Neural crest cell (in vitro differentiated cells): ENCODE measurements at places on chromosomes 4 and X. TPM values are rescaled to one million over a fixed set of nuclear protein-coding genes. Genes with fewer than 3 reads are reported as not detected.

GRCh38 chr4:168432419-168433146 lies 47.7 kb downstream of the DDX60L start:
- no peaks in the 10 kb centered on the region for H3K27me3 ChIP-seq
- H3K4me3 ChIP-seq: no peak overlapping the region
- no peak overlapping the region for H3K27ac ChIP-seq
- H3K36me3 ChIP-seq: no peaks in the 10 kb centered on the region
- H3K4me1 ChIP-seq: no peaks in the 10 kb centered on the region
- DNase-seq: no peak

GRCh38 chr4:47510506-47511143 lies 25.6 kb downstream of the ATP10D start:
- no peak overlapping the region for H3K4me3 ChIP-seq
- DNase-seq: no peak
- H3K27me3 ChIP-seq: no peaks in the 10 kb centered on the region
- H3K27ac ChIP-seq: no peak overlapping the region

- H3K27ac ChIP-seq: peak overlapping the region; percentile 54
- no peak overlapping the region for H3K4me3 ChIP-seq
- H3K4me1 ChIP-seq: peaks cover 7% of the 10 kb centered on the region
- H3K36me3 ChIP-seq: no peaks in the 10 kb centered on the region
Observed at GRCh38 chr4:31106419-31106818, 386.2 kb downstream of the PCDH7 start.

GRCh38 chrX:48908600-48908999 lies 2.8 kb downstream of the SLC35A2 start:
- H3K27ac ChIP-seq: no peak overlapping the region
- H3K36me3 ChIP-seq: peaks cover 6% of the 10 kb centered on the region
- no peaks in the 10 kb centered on the region for H3K27me3 ChIP-seq
- no peak for DNase-seq
- H3K4me1 ChIP-seq: peaks cover 20% of the 10 kb centered on the region

GRCh38 chrX:103776546-103776945 lies at the start of gene PLP1:
Gene PLP1 (plus strand): TSS chrX:103776840. CDS start chrX:103776996, 156 bp downstream.
- no peak for DNase-seq
- H3K27me3 ChIP-seq: no peaks in the 10 kb centered on the region
- H3K4me3 ChIP-seq: peak within 1 kb of the TSS; percentile 94
- peaks cover 77% of the 10 kb centered on the region for H3K4me1 ChIP-seq
- H3K27ac ChIP-seq: peak within 1 kb of the TSS; percentile 97

DNA sequence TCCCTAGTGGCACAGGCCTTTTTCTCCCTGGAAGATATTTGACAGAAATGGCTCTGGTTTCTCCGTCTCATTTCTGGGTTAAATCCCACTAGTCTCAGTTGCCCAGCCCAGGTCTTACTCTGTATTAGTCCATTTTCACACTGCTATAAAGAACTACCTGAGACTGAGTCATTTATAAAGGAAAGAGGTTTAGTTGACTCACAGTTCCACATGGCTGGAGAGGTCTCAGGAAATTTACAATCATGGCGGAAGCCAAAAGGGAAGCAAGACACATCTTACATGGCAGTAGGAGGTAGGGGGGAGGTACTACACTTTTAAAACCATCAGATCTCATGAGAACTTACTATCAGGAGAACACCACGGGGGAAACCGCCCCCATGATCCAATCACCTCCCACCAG lies 81.9 kb downstream of the FHDC1 start:
- no peaks in the 10 kb centered on the region for H3K36me3 ChIP-seq
- DNase-seq: no peak

GRCh38 chrX:40266490-40267333 lies 169.0 kb upstream of the BCOR start:
- H3K27me3 ChIP-seq: no peaks in the 10 kb centered on the region
- peak; percentile 69 for DNase-seq
- peaks cover 26% of the 10 kb centered on the region for H3K4me1 ChIP-seq
- no peaks in the 10 kb centered on the region for H3K36me3 ChIP-seq
- peak overlapping the region; percentile 35 for H3K27ac ChIP-seq

DNA sequence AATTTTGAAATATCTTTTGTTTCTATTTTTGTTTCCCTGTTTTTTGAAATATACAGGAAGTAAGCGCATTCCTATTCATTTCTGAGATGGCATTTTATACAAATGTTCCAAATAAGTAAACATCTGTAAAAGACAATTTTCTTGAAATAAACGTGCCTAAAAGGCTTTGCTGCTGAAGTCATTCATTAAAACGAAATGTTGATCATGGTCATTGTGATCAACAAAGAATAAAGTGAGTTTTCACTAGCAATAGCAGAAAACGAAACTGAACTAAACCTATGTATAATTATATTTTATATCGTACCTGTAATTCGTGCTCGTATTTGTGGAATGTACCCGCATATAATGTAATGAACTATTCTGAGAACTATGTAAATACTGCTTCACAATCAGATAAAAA lies 221.2 kb downstream of the MGST2 start:
- DNase-seq: no peak
- H3K27me3 ChIP-seq: no peaks in the 10 kb centered on the region
- H3K4me3 ChIP-seq: no peak overlapping the region
- H3K36me3 ChIP-seq: peaks cover 13% of the 10 kb centered on the region
- peaks cover 59% of the 10 kb centered on the region for H3K4me1 ChIP-seq
- H3K27ac ChIP-seq: peak overlapping the region; percentile 44

- H3K4me1 ChIP-seq: no peaks in the 10 kb centered on the region
- no peak for DNase-seq
- no peak overlapping the region for H3K4me3 ChIP-seq
- no peaks in the 10 kb centered on the region for H3K27me3 ChIP-seq
- H3K27ac ChIP-seq: no peak overlapping the region
Observed at GRCh38 chr4:184177271-184177670, 40.4 kb downstream of the ENPP6 start.

DNA sequence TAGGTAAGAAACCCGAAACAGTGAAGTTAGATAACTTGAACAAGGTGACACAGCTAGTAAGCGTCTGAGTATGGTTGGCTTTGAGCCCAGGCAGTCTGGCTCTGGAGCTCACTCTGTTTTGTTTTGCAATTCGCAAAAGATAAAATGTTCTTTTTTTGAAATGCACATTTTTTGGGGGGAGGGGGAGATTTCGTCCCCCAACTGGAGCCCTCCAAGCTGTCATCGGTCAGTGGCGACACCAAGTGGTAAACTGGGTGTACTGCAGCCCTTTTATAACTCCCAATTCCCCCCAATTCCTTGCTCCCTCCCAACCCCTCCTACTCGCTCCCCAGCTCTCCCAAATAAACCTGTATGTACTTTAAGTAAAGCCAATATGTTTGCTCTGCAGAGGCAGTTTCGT lies 2.8 kb upstream of the CLCN5 start:
- H3K27me3 ChIP-seq: no peaks in the 10 kb centered on the region

DNA sequence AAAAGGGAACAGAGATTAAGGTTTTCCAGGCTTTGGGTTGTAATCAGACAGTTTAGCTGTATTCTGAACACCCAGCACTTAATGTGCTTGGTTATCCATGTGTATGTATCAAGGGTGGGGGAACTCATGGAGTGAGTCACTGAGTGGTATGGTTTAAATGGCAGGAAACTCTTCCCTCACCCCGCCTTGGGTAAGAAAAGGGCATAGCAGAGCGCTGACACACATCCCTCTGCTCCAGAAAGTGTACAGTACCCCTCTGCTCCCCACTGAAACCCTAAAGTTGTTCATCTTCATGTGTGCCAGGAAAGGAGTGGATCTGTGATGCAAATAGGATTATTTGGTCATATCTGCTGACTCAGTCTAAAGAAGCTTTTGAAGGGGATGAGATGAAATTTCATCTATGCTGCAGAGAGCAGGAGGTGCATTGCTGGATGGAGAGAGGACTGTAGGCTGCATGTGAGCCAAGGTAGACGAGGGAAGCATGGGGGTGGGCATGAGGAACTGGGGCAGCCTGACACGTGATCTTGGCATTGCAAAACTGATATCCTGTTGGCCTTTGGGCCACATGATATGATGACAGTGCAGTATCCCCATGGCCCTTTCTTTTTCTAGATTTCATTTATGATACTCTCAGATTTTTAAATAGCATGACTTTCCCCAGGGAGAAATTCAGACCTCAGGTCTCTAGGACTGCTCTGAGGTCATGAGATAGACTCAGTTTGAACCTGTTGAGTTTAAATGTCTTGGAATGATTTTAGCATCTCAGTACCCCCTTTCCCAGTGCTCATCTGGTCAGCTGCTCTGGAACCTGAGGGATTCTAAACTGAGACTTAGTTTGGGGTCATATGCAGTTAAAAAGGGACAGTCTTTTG lies 84.8 kb downstream of the TMEM164 start:
- H3K4me3 ChIP-seq: no peak overlapping the region
- H3K4me1 ChIP-seq: no peaks in the 10 kb centered on the region
- H3K36me3 ChIP-seq: peaks cover 14% of the 10 kb centered on the region
- no peak for DNase-seq

DNA sequence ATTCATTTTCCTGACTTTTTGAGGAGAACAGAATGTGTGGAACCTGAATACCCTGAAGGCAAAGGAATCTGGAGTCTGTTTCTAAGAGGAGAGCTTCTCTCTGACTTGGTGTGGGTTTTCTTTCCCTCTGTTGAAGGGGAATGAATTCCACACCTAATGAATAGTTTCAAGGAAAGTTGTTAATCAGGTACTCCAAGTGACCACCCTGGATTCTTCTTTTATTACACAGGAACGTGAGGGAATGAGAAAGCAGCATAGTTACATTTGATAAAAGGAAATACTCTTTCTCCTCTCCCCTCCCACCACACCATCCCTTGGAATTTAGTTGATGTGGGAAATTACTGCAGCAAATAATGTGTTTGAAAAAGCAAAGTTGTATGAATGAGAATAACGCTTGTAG lies 29.7 kb downstream of the SLIT2 start:
- H3K27ac ChIP-seq: no peak overlapping the region
- no peaks in the 10 kb centered on the region for H3K36me3 ChIP-seq
- no peak for DNase-seq
- H3K27me3 ChIP-seq: no peaks in the 10 kb centered on the region

DNA sequence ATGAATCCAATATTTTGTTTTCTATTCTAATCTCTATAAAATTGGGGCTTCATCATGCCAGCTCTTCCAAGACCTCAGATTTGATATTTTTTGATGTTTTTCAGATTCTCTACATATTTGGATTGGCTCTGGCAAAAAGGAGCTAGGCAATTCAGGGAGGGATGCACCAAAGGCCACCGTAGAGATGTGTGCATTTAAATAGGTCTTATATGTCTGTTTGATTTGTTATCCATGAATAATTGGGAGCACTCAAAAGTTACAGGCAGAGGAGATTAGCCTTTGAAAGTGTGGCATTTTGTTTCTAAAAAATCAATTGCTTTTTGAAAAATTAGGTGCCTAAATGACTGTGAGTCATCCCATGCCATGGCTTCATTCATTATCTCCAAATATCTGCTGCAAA lies 147.1 kb upstream of the RPS6KA6 start:
- no peak for DNase-seq
- no peak overlapping the region for H3K4me3 ChIP-seq
- no peaks in the 10 kb centered on the region for H3K27me3 ChIP-seq
- H3K36me3 ChIP-seq: peaks cover 3% of the 10 kb centered on the region
- H3K4me1 ChIP-seq: no peaks in the 10 kb centered on the region
- no peak overlapping the region for H3K27ac ChIP-seq

GRCh38 chrX:20715176-20715575 lies 448.5 kb upstream of the RPS6KA3 start:
- no peak overlapping the region for H3K4me3 ChIP-seq
- no peak for DNase-seq
- no peak overlapping the region for H3K27ac ChIP-seq
- H3K4me1 ChIP-seq: peaks cover 7% of the 10 kb centered on the region
- no peaks in the 10 kb centered on the region for H3K36me3 ChIP-seq

GRCh38 chr4:6395466-6396228 lies 76.8 kb downstream of the PPP2R2C start:
- H3K36me3 ChIP-seq: no peaks in the 10 kb centered on the region
- H3K4me1 ChIP-seq: no peaks in the 10 kb centered on the region
- no peak overlapping the region for H3K27ac ChIP-seq
- H3K4me3 ChIP-seq: no peak overlapping the region

- no peaks in the 10 kb centered on the region for H3K27me3 ChIP-seq
- H3K27ac ChIP-seq: peak overlapping the region; percentile 99
- peaks cover 78% of the 10 kb centered on the region for H3K4me1 ChIP-seq
- DNase-seq: no peak
- no peaks in the 10 kb centered on the region for H3K36me3 ChIP-seq
Observed at GRCh38 chr4:38666766-38667084, 2.7 kb downstream of the KLF3 start.

GRCh38 chr4:42497142-42497910 lies 100.0 kb downstream of the SHISA3 start:
- DNase-seq: no peak
- no peak overlapping the region for H3K4me3 ChIP-seq
- H3K36me3 ChIP-seq: no peaks in the 10 kb centered on the region
- H3K4me1 ChIP-seq: peaks cover 13% of the 10 kb centered on the region
- peaks cover 2% of the 10 kb centered on the region for H3K27me3 ChIP-seq
- peak overlapping the region; percentile 36 for H3K27ac ChIP-seq

GRCh38 chr4:40453912-40454311 lies 118.8 kb downstream of the CHRNA9 start:
- H3K27ac ChIP-seq: no peak overlapping the region
- H3K4me1 ChIP-seq: no peaks in the 10 kb centered on the region
- DNase-seq: no peak
- no peaks in the 10 kb centered on the region for H3K27me3 ChIP-seq

DNA sequence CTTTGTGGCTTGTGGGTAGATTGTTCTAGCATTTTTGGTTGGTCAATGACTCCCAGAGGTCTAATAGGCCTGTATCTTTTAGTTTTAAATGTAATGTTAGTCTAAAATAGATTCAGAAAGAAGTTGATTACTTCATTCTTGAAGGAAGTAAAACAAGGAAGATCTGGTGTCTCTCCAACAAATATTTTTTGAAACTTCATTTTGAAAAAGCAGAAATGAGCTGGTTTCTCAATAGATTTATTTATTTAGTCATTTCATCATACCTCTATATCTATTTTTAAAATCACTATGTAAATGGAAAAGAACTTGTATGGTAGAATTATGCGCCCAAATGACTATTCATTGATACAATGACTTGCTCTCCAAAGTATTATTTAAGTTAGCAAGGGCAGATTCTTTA lies 7.2 kb downstream of the HTR2C start:
- H3K4me1 ChIP-seq: no peaks in the 10 kb centered on the region
- no peak overlapping the region for H3K27ac ChIP-seq
- no peak overlapping the region for H3K4me3 ChIP-seq
- no peak for DNase-seq
- peaks cover 59% of the 10 kb centered on the region for H3K27me3 ChIP-seq

TEX13D gene
- total RNA-seq: 1.9 and 2.1 TPM in 2 replicates

TRAPPC2 gene
- 23.0 and 25.5 TPM in 2 replicates for total RNA-seq

NUDT10 gene
- total RNA-seq: 17.7 and 18.3 TPM in 2 replicates

BEX1 gene
- 60.0 TPM in 2 replicates for total RNA-seq

GALNTL6 gene
- total RNA-seq: 0.07 TPM in 1 of 2 replicates, not detected in the other

CABS1 gene
- total RNA-seq: not detected in 2 replicates

GRPEL1 gene
- total RNA-seq: 26.6 and 28.2 TPM in 2 replicates

FAM47E gene
- 1.4 and 1.6 TPM in 2 replicates for total RNA-seq

PDGFC gene
- 18.9 and 19.1 TPM in 2 replicates for total RNA-seq

ADH1A gene
- total RNA-seq: not detected in 2 replicates

EDNRA gene
- total RNA-seq: 5.8 and 6.9 TPM in 2 replicates

ZNF732 gene
- total RNA-seq: 4.0 and 5.1 TPM in 2 replicates

APBB2 gene
- total RNA-seq: 68.5 and 72.7 TPM in 2 replicates

SMIM31 gene
- not detected in 2 replicates for total RNA-seq
